ENCODE measurements at places on chromosomes 2 and 18.

GRCh38 chr2:156182132-156182531 is 150.4 kb downstream of the NR4A2 start:
- no peak for DNase-seq

- DNase-seq, result no peak
Observed at GRCh38 chr2:8489221-8489620, 192.6 kb upstream of the ID2 start.

DNA sequence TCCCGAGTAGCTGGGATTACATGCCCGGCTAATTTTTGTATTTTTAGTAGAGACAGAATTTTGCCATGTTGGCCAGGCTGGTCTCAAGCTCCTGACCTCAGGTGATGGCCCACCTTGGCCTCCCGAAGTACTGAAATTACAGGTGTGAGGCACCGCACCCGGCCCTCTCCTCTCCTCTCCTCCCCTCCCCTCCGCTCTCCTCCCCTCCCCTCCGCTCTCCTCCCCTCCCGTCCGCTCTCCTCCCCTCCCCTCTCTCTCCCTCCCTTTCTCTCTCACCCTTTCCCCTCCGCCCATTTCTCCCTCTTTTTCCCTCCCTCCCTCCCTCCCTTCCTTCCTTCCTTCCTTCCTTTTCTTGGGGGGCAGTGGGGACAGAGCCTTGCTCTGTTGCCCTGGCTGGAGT is 28.4 kb downstream of the CD8B start:
- no peak for DNase-seq

DNA sequence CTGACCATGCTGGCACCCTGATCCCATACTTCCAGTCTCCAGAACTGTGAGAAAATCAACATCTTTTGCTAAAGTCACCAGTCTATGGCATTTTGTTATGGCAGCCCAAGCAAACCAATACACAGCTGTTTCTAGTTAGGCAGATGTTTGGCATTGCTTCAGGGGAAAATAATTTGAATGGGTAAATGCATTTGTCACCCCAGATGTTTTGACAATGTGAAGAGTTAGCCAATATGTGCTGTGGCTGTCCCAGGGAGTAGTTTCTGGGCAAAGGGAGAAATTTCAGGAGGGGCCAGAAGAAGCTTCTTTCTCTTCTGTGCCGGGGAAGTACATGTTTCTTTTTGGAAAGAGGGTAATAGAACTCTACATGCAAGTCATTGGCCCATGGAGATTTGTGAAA is 619.0 kb downstream of the SLC4A3 start:
- DNase-seq, result no peak

GRCh38 chr18:65827444-65827843 is 76.6 kb downstream of the CDH7 start:
- DNase-seq, result no peak

GRCh38 chr2:207064128-207064690 is 101.5 kb downstream of the KLF7 start:
- DNase-seq, result no peak

GRCh38 chr2:73374269-73374668 is 11.4 kb upstream of the ALMS1 start:
- no peak for DNase-seq

DNA sequence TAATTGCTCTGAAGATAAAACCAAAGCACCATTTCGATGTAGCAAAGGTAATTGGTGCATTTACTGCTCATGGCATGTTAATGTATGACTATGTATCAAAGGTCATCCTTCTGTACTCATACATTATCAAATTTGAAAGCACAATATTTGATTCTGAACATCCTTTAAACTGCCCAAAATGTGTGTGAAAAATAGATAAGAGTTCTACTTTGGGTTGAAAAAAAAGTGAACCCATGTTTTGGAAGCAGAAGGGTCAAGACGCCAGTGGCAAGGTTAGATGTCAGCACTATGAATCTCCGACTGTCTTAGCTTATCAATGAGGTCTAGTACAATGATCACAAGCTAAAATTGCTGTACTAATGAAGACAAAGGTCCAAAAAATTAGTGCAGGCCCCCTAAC is 83.1 kb downstream of the LNPK start:
- no peak for DNase-seq

GRCh38 chr18:23259701-23260681 is 124.7 kb downstream of the CABLES1 start:
- peak; percentile 14 for DNase-seq

DNA sequence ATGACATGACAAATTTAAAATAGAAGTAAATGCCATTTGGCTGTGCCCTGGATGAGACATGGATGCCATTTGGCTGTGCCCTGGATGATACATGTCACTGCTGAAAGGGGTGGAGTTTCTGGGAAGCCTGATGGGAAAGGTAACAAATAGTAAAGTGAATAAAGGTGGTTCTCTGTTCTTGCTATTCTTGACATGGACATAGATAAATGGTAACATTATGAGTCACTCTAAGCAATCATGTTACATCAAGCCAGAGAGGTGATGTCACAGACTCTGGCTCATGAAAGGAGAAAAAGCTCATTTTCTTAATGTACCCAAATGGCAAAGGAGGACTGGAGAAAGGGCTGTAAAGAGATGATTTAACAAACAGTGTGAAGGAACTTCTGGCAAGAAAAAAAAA is 86.4 kb downstream of the EML6 start:
- no peak for DNase-seq

- no peak for DNase-seq
Observed at GRCh38 chr18:6484659-6485058, 69.9 kb upstream of the L3MBTL4 start.

GRCh38 chr18:6835345-6835744 is 105.8 kb downstream of the ARHGAP28 start:
- DNase-seq, result no peak

DNA sequence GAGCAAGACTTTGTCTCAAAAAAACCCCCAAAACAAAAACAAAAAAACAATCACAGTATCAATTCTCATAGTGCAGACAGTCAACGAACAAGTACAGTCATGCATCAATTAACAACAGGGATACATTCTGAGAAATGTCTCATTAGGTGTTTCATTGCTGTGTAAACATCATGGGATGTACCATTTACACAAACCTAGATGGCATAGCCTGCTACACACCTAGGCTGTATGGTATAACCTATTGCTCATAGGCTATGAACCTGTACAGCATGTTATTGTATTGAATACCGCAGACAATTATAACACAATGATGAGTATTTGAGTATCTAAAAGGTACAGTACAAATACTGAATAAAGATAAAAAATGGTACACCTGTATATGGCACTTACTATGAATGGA is 67.8 kb upstream of the LMAN1 start:
- DNase-seq, result no peak

GRCh38 chr18:55841314-55841713 is 253.3 kb upstream of the TCF4 start:
- DNase-seq, result no peak

GRCh38 chr2:24919037-24919505 is 966 bp downstream of the ADCY3 start:
- DNase-seq, result no peak

- no peak for DNase-seq
Observed at GRCh38 chr2:38866773-38867443, 8.8 kb downstream of the DHX57 start.

DNA sequence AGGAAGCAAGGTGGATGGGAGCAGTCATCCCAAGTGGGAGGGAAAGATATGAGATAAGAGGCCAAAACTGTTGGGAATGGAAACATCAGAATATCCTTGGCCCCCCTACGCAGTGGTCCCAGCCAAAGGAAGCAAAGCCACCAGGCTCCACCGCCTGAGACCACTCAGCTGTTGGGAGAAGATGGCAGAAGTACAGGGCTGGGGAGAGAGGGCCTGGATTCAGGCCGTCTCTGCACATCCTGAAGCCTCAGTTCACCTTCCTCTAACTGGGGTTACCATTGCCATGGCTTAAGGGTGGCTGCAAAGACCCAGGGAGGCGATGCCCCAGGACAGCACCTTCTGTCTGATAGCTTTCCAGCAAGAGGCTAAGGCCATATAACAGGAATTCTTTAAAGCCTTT is 193.8 kb downstream of the MGAT5 start:
- no peak for DNase-seq

GRCh38 chr2:100013892-100014677 is 128.3 kb downstream of the AFF3 start:
- DNase-seq, result no peak

DNA sequence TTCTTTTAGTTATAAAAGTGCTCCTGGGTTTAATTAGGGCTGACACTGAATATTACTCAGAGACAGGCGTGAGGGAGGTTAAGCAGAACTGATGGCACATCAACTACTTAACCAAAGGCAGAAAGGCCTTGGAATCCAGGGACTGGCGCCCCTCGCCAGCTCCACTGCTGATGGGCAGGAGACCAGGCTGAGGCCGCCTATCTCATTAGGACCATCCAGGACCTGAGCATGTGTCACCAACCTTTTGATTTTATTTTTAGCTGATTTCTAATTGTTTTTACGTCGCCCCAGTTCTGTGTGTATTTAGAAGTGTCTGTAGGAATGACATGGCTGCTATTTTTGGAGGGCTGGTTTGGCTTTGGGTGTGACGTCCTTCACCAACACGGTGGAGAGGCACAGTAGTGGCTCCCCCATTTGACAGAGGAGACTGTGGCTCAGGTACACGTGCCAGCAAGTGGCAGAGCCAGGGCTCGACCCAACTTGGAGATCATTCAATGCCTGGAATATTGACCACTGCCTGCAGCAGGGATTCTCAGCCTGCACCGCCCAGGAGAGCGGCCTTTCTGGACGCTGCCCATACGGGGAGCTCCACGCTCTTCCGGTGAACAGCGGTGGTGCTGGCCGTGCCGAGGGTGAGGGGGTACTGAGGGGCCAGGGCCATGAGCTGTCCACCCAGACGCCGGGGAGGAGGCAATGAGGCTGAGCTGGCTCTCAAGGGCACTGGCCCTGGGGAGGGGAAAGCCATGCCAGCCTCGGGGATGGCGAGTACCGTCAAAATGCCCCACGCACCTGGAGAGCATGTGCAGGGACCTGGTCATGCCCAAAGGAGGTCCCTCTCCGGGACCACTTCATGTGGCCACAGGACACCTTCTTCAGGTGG is 205.7 kb downstream of the ASB1 start:
- DNase-seq, result no peak

- DNase-seq, result no peak
Observed at GRCh38 chr2:144376926-144377325, 143.0 kb downstream of the ZEB2 start.

DNA sequence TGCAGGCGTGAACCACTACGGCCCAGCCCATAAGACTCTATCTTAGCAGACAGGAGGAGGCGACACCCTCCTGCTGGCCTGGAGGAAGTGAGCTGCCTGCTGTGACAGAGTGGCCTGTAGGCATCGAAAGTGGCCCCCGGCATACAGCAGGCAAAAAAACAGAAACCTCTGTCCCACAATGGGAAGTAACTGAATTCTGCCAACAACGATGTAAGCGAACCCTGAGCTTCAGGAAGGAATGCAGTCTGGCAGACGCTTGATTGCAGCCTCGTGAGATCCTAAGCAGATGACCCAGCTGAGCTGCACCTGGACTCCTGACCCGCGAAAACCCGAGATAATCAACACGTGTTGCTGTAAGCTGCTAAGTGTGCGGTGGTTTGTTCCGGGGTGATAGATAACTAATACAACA is 13.6 kb downstream of the MRO start:
- DNase-seq, result no peak

DNA sequence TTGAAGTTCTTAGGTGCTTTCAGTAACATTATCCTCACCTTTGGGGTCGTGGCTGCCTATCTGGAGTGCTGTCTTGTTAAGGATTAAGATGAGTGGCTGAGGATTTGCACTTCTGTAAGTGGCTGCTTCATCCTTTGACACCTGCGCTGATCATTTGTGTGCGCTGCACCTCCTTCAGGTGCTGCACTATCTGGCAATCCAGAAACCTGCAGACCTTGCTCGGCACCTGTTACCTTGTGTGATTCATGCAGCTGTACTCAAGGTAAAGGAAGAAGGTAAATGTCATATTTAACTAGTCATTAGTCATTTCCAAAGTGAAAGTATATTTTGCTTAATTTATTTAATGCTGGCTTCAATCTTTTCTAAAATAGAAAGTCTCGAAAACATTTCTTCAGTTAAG is 110.3 kb downstream of the RAB3GAP1 start:
- no peak for DNase-seq

Data from bone marrow (tissue), 2 donors.